NCI-H2227 treated with DMSO at 0.1 percent for 48 hours (cell line): ENCODE measurements at places on chromosomes 3 and 15.

- DNase-seq: no peak
Measured at GRCh38 chr3:117526470-117527079, 817.0 kb downstream of the TUSC7 start.

DNA sequence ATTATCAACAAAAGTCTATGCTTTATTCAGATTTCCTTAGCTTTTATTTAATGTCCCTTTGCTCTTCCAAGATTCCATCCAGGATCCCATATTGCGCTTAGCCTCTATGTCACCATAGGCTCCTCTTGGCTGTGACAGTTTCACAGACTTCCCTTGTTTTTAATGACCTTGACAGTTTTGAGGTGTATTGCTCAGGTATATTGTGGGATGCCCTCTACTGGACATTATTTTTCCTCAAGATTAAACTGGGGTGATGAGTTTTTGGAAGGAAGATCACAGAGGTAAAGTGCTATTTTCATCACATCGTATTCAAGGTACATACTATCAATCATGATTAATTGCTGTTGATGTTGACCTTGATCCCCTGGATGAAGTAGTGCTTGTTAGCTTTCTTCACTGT is 99.1 kb upstream of the SMAD3 start:
- DNase-seq: no peak

DNA sequence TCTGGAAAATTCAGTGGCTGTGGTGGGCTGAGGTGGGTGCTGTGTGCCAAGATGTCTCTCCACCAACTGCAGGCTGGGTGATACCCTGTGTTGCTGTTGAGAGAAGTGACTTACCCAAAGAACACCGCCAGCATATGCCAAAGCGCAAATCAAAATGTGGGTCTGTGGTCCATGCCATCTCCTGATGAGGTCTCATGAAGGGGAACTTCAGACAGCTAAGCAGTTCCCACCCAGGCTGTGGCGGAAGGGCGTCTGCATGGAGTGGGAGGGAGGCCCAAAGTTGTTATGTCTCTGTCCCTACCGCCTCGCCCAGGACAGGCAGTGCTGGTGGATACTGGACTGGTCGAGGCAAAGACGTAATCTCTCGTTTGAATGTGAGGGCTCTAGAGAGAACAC is 70.9 kb upstream of the PLXNA1 start:
- DNase-seq: no peak

GRCh38 chr3:190205739-190206138 is 85.0 kb upstream of the P3H2 start:
- no peak for DNase-seq

GRCh38 chr15:58715266-58715917 is 34.1 kb downstream of the ADAM10 start:
- DNase-seq: no peak

- DNase-seq: no peak
Measured at GRCh38 chr3:126466886-126467610, 8.6 kb downstream of the ZXDC start.

GRCh38 chr3:150367757-150368156 is 40.3 kb upstream of the TSC22D2 start:
- no peak for DNase-seq

- no peak for DNase-seq
Measured at GRCh38 chr15:79608066-79608864, 176.1 kb downstream of the MINAR1 start.

- DNase-seq: no peak
Measured at GRCh38 chr3:166522017-166522416, 684.8 kb upstream of the BCHE start.
